ENCODE measurements at places on chromosomes 4 and X.

- no peak for DNase-seq
These were observed 48.0 kb downstream of the MRPL1 start for GRCh38 chr4:77910676-77911075.

DNA sequence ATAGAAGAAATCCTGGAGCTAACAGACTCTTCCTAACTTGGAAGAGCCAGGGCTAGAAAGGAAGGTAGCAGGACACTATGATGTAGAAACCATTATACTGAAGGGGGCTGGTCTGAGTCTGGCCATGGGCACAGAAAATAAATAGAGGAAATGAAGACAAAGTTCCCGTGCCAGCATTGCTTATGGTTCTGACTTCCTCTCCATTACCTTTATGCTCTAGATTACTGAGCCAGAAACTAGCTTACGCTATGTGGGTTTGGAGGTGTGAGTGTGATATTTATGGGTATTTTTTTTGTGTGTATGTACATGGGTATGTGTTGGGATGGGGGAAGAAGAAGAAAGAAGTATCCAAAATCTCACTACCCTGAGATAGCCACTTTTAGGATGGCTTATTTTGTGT is 148.3 kb downstream of the GLUD2 start:
- no peak for DNase-seq

DNA sequence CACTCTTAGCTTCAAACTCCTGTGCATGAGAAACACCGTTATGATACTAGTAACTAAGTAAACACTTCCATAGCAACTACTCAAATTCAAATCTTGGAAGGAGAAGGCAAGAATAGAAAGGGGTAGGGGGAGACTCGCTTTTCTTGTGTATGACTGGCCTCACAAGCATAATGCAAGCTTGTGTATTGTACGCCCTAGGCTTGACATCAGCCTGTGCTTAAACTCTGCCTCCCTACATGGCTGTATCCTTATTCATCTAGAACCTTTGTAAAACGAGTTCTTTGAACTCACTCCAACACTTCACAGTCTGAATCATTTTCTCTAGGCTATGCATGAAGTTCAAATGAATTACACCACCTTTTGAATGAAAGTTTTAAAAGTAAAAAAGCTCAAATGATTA is 1071.2 kb upstream of the ADGRL3 start:
- no peak for DNase-seq

GRCh38 chr4:128166982-128167381 is 105.9 kb downstream of the LARP1B start:
- DNase-seq: no peak

DNA sequence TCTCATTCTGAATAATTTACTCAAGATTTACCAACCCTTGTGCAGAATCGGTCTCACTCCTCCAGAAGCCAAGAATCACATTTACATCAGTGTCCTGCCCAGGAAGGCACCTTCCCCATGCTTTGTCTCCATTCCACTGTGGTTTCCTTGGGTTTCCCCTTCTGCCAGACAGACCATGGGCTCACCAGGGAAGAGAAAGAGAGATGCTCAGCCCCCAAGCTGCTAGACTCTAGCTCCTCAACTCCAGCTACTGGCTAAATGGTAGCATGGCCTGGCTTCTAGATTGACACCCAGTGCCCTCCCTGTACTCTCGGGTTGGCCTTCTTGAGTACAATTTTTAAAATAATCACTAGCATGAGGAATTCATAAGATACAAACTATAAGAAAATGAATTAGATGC is 12.9 kb downstream of the TLR10 start:
- DNase-seq: no peak

DNA sequence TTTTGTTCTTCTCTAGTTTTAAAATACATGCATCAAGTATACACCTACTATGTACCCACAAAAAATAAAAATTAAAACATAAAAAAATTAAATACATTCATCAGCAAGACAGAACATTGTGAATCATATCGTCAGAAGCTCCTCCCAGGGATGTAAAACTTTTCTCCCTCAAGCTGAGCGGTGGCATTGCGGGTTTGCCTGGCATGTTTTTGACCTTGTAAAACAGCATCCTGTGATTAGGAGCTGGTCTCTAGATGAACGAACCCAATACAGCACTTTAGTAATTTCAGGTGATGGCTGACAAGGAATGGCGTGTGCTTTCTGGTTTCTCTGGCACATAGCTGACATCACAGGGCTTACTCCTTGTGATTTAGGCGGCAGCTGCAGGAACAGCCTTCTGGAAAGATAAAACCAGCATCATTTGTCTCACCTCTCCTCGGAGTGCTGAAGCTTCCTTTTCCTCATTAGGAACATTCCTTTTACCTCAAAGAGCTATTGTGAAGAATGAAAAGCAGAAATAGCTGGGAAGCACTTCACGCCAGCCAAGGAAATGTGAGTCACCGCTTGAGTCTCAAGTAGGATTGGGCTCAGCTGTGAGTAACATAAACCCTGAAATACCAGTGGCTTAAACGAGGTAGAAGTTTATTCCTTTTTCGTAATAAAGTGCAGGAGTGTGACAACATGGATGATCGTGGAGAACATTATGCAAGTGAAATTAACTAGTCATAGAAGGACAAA is 44.3 kb downstream of the NYX start:
- DNase-seq: no peak

DNA sequence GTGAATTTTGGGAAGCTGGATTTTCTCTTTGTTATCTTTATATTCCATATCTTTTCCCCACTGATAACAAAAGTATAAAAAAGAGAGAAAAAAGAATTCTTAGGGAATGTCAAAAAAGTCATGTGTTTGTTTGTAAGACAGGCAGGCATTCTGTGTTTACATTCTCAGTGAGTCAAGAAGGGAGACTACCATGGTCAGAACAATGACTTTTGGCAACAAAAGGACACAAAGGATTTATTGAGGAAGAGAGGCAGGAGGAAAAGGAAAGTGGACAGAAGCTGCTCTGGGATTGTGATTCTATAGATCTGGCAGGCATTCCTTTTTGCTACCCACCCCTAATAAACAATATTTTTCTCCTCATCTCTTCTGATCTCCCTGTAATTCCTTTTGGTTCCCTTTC is 5.9 kb upstream of the ANK2 start:
- no peak for DNase-seq

DNA sequence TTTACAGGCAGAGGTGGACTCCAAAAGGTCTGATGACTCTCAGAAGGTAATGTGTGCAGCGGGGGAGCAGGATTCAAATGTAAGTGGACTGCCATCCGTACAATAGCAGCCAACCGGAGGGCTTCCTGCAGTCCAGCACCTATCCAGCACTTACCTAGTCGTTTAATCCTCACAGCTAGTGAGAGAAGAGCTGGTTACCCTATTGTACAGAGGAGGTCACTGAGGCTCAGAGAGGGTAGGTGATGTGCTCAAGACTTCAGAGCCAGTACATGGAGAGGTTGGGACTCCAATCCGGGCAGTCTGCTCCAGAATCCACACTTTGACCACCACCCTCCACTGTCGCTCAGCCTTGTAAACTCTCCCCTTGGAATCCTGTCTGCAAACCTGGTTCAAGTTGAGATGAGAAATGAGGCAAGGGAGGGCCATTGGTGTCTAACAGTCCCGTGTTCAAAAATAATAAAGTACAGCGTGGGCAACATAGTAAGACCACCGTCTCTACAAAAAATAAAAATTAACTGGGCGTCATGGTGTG is 22.5 kb upstream of the JAKMIP1 start:
- no peak for DNase-seq

DNA sequence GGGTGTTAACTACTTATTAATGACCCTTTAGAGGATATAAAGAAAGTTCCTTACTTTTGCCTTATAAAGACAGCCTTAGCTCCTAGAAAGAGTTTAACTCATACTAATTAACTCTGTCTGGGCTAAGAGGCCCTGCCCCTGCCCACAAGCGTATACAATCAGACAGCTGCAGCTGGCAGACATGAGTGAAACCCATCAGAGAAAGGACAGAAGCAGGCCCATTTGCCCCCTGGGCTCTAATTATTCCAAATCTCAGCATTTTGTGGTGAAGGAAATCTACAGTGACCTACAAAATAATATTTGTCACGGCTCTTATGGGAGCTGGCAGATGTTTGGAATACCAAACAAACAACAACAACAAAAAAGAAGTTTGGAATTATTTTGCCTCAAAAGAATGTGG is 71.8 kb downstream of the CHRDL1 start:
- DNase-seq: no peak

DNA sequence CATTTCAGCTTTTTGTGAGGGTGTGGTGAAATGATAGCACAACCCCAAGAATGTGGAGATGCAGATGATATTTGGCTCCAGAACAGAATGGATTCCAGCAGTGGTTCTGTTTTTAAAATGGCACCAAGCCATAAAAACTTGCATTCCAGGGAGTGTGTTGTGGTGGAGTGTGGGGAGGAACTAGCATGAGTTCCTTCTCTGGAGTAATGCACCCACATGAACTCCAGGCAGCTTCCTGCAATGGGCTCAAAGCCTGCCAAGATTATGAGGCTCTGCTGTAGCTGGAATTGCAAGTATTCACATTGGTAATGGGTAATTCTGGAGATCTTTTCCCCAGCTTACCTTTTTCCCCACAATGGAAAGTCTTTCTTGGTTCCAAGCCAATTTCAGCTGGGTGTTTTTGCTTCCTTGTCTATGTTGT is 161.4 kb downstream of the RAB28 start:
- no peak for DNase-seq

DNA sequence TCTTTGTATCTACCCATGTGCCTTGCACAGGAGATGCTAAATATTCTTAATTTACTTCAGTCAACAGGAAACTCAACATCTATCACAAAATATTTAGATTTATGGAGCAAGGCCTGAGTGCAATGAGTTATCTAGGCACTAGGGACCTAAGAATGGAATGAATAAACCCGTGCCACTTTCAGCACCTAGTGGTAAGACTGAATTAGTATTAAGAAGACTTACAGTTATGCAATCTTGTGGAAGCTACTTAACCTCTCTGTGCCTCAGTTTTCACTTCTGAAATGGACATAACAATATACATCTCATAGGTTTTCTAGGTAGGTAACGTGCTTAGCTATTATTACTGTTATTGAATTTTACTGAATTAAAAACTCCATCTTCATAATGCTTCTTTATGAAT is 144.6 kb upstream of the MAP3K15 start:
- no peak for DNase-seq

DNA sequence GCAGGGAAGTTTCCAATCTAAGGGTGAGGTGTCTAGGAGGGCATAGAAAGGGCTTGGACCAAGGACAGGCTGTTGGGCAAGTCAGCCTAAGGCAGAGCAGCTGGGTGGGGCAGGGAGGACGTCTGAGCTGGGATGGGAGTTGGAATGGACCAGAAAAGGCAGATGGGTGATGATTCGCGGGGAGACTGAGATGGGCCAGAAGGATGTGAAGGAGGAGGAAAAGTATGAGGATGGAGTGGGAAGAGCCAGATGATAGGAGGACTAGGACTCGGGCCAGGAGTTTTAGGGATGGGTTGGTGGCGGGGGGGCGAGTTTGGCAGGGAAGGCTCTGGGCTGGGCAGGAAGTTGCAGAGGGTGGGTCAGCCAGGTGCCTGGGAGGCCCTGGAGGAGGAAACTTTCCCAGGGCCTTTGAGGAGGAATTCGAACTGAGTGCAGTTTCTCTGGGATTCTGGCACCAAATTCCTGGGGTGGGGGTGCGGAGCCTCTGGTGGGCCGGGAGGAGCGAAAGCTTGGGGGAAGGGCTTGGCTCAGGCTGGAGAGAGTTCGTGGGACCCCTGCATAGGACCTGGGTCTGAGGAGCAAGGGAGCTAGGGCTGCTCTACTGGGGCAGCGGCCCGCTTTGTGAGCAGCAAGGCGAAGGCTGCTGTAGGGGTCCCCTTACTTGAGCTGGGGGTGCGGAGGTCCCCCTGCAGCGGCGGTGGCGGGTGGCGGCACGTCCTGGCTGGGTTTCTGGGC is 8.7 kb upstream of the TIMP1 start:
- no peak for DNase-seq

- no peak for DNase-seq
These were observed 302.2 kb downstream of the LDB2 start for GRCh38 chr4:16596267-16596666.

- DNase-seq: no peak
These were observed 351.6 kb downstream of the GPM6A start for GRCh38 chr4:175460414-175460813.

DNA sequence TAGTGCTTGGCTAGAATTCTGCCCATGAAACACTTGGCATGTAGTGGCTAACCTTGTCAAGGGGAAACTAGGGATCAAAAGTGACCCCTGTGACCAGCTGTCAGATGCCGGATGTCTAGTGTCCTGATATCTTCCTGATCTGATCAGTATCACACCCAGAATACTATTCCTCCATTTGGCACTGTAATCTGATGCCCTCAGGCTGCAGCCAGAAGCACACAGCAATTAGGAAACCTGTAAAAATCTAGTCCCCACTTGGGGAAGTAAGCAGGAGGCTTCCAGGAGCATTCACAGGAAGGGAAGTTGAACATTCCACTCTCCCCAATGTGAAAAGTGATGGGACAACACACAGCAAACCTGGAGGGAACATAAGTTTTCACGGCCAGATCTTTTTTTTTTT is 125.1 kb downstream of the HS6ST2 start:
- no peak for DNase-seq

- DNase-seq: no peak
These were observed 33.6 kb upstream of the JAKMIP1 start for GRCh38 chr4:6233929-6234328.

- DNase-seq: no peak
These were observed 117.9 kb upstream of the MED14 start for GRCh38 chrX:40853004-40853815.

DNA sequence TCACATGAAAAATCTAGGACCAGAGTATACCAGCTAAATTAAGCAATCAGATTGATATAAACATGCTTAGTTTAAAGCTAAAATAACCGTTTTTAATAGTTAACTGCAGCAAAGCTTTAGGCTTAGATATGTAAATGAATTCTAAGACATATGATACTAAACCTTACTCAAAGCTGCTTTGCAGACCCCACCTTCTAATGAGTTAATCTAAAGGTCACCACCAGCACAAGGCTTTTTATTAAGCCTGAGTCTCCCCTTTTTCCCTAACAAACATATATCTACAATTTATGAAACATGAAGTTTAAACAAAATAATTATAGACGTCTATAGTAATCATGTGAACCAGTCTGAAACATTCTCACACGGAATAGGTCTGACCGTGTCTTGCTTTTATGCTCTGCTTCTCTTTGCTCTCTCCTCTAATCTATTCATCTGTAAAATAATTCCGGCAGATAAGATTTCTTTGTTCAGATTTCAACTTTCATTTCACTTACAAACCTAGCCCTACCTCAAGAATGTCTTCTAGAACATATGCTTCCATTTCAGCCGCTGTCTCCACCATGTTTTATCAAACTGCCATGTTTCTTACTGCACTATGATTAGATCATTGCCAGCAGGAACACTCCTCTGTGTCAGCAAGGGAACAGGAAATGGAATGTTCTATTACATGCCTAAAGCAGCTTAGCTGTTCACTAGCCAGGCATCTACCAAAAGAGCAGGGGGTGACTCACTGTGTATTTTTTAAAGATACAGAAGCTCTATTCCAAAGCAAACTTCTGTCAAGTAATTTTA is 35.9 kb downstream of the ANKRD17 start:
- no peak for DNase-seq

DNA sequence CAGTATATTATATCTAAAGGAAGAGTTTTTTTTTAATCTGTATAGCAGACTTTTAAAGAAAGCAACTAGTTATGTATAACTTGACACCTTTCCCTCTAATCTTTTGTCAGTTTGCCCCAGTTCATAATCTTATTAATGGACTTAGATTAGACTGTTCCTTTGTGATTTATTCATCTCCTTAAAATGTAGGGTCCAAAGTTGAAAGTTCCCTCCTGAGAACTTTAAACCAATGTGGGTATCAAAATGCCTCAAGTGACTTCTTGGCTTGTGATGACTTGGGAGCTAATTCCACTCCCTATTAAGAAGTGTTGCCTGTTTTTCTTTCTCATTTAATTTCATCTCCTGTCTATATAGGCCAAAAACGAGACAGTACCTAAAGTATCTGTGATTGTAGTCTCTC is 6.3 kb upstream of the SDAD1 start:
- no peak for DNase-seq

Data from Right ventricle myocardium superior (tissue), 1 donor.